EH (cell line): ENCODE measurements at places on chromosomes 5 and 9.

DNA sequence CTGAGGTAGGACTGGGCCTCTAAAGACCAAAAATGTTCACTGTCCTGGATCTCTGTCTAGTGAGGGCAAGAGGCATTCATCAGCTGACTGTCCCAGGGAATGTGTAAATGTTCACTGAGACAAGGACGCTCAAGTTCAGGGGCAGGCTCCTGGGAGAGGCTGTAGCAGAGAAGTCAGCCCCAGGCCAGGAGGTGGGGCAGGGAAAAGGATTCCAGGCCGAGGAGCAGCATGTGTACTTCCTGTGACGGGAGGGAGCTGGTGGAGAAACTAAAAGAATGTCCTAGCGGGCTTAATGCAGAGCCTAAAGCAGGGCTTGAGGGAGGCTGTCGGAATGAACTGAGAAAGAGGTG, 205.8 kb downstream of the GABBR2 start:
- peak; percentile 89 for DNase-seq

- no peak for DNase-seq
Measured at GRCh38 chr9:135392511-135392910, 87.1 kb upstream of the PPP1R26 start.

DNA sequence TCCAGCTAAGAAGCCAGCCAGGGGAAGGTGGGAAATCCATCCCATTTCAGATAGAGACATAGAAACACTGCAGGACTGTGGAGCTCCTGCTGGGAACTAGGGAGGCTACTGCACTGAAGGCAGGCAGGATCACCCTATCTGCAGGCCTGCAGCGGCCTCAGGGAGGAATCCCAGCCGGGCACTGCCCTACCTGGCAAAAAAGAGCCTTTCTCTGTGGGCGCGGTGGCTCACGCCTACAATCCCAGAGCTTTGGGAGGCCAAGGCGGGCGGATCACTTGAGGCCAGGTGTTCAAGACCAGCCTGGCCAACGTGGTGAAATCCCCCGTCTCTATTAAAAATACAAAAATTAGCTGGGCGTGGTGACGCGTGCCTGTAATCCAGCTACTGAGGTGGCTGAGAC, 71.4 kb upstream of the PHYKPL start:
- no peak for DNase-seq

- no peak for DNase-seq
Measured at GRCh38 chr9:83342006-83342405, 196.2 kb downstream of the FRMD3 start.

DNA sequence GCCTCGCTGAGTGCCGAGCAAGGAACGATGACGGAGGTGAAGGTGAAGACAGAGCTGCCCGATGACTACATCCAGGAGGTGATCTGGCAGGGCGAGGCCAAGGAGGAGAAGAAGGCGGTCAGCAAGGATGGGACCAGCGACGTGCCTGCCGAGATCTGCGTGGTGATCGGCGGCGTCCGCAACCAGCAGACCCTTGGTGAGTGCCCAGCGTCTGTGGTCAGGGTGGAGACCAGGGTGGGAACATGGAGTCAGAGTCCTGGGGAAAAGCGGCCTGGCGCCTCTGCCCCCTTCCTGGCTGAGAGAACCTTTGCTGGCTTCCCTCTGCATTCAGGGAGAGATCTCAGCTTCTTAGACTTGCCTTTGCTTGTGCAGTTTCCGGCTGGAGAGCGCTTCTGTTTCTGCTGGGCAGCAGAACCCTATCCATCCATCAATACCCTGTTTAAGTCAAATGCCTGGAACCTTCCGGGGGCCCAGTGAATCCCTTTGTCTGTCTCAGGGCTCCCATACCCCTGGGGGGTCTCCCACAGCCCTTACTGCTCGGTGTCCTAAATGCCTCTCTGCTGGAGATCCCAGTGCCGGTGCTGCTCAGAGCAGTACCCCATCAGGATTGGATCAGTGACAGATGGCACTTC, 89.6 kb downstream of the AMBP start:
- no peak for DNase-seq

DNA sequence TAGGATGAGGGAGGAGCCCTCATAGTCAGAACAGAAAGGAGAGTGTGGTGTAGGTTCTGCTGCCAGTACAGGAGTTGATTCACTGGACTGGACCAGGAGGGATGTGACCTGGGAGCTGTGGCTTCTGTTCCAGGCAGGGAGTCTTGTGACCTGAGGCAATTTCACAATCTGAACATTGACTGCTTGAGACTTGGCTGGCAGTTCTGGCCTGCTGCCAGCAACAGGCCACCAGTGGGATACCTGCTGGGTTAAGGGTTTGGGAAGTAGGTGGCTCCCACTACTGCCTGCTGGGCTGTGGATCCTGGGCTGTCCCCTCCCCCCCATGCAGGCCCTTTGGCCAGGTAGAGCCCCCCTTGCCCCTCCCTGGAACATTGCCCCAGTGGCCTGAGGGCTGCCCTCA, 268.6 kb upstream of the ARRDC3 start:
- DNase-seq = no peak

GRCh38 chr5:73280821-73281746, 108.1 kb downstream of the TMEM174 start:
- peak; percentile 71 for DNase-seq

DNA sequence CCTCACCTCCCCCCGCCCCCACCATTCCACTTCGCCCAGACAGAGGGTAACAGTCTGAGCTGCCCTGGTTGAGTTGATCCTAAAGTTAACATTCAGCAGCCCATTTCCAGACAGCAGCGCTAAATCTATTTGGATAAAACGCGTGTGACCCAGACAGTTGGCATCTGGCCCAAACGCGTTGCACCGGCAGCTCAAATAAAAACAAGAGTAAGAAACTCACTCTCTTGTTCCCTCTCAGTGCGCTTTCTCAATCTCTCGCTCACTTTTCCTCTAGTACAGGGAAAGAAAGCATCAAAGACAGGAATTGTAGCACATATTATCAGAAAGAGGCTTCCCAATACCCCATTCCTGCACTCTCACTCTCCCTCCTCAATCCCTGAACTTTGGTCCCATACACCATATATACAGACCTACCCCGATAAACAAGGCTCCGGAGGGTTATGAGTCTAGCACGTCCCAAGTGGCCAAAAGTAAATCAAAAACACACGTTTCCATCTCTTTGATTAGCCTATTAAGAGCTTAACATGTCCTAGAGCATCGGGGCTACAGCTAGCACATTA, 1.3 kb downstream of the ADAMTS6 start:
- DNase-seq = peak; percentile 89

DNA sequence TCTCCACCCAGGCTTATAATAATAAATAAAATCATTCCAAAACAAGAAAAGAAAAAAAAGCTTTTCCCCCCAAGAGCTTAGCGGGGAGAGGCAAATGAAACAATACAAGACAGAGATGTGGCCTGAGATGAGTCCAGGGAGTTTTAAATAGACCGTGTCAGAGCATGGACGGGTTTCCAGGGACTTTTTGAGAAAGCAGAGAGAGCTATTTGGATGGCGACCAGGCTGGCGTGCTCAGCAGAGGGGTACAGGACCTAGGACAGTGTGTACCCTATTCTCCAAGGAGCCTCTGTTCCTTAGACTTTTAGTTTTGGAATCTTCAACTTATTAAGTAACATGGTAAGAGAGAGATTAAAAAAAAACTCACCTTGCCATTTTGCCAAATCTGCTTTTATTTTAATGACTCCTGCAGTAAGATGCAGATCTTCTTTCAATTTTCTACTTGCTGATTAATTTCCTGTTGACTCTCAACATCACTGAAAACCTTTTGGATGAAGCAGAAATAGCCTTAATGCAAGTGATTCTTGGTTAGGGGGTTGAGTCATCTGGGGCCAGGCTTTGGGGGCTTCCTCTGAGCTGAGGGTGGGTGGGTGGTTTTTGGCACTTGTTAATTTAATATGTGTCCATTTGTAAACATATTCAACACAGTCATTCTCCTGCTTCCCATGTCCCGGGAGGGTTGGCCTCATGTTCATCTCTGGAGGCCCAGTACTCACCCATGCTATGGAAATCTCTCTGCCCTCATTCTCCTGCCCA, 49.6 kb upstream of the OSMR start:
- peak; percentile 47 for DNase-seq

- DNase-seq = no peak
Measured at GRCh38 chr9:93891549-93892310, 63.4 kb downstream of the BARX1 start.

GRCh38 chr5:77958642-77959330, 182.6 kb upstream of the TBCA start:
- DNase-seq = no peak

- DNase-seq = no peak
Measured at GRCh38 chr5:58499231-58499630, 8.0 kb downstream of the GAPT start.

DNA sequence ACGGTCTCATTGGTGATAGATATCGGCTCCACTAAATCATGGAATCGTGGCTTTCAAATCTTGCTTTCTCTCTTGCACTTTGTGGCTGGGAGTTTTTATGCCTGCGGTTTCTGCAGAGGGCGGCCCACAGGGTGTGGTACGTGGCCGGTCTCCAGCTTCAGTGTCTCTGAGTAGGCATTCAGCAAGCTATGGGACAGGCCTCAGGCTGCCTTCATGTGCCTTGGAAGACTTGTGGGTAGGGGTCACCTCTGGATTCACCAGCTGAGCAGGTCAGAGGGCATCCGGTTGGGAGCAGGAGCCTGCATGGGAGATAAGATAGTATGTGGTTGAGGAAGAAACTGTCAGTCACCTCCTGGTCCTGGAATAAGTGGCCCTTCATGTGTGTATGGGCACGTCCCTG, 47.7 kb downstream of the AMBP start:
- DNase-seq = no peak

DNA sequence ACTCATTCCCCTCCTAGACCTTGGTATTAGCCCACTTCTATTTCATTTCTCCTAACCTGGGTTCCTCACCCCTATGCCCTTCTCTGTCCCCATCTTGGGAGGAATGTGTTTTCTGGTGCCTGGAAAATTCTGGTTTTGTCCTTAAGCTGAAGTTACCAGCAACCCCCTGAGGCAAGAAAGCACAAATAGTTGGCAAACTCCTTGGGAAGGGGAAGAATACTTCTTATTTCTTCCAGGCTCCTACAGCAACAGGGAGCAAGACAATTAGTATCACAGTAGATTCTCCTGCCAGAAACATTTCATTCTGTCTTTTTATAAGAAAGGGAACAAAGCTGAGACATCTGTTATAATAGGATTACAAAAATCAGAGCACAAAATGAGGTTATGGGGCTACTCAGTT, 142.5 kb downstream of the SNCAIP start:
- no peak for DNase-seq

GRCh38 chr9:115262952-115263351, 145.0 kb upstream of the TNC start:
- DNase-seq = peak; percentile 57

DNA sequence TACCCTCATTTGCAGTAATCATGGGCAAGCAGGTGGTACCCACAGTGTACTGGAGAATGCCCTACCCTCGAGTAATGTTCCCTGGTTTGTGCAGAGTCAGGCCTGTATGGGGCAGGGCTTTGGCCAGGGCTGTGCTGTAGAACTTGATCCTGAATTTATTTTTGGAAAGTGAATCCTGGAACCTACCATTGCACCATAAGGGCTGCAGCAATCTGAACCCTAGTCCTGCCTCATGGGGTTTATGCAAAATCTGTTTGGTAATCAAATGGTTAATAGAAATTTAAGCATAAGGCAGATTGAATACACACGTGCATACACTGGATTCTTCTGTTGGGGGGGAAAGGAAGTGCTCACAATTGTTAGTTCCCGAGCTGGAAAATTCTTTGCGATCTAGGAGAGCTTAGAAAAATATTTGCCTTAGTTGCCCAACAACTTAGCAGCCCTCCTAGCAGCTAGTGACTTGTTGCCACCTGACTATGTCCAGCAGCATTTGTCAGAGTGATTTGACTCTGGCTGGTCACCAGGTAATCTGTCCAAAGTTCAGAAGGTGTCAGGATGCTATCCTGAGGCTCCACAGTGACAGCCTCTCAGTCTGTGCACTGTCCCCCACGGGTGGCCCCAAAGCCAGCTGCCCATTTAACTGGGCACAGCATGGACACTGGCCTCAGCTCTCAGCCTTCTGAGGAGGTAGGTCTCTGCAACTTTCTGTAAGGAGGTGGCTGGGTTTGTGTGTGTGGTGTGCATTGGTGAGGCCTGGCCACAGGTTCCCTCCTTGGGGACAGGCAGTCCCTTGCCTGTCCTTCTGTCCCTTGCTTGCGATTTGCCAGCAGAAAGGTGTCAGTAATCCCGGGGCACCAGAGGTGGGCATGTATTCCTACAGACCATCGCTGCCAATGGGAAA, 8.3 kb downstream of the MVB12B start:
- peak; percentile 58 for DNase-seq

DNA sequence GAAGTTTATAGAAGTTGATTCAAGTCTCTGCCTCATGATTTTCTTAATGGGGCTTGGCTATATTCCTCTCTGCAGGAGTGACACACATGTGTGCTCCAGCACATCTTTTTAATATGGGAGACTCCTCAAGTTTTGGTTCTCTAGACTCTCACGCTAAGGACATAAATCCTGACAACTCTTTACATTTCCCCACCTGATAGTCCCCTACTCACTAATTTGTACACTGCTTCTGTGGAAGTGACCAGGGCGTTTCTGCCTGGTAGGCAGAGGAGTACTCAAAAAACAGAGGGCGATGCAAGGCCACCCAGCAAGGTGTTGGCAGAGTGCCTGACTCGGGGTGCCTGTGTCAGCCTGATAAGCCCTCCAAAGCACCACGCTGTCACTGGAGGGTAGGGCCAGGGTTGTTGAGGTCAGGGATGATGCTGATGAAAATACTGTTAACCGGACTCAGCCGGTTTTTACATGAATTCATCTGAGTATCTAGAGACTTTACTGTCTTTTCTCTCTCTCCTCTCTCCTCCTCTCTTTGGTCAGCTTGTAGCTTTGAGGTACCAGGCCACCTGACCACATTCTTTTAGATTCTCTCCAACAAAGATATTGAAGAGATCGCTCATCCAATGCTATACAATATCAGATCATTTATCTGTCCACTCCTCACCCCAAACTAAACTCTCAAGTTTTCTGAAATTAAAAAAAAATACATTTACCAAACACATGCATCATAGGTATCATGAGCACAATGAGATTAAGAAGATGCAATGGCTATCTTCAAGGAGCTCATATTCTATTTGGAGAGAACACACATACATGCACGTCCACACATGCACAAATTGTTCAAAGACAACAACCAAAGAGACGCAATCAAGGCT, 205.2 kb downstream of the PIK3R1 start:
- DNase-seq = no peak

- no peak for DNase-seq
Measured at GRCh38 chr5:122297587-122298298, 14.3 kb upstream of the SNCAIP start.

- DNase-seq = no peak
Measured at GRCh38 chr9:80086822-80087345, 515.1 kb downstream of the TLE4 start.
